ENCODE measurements at places on chromosomes 3 and 15.

DNA sequence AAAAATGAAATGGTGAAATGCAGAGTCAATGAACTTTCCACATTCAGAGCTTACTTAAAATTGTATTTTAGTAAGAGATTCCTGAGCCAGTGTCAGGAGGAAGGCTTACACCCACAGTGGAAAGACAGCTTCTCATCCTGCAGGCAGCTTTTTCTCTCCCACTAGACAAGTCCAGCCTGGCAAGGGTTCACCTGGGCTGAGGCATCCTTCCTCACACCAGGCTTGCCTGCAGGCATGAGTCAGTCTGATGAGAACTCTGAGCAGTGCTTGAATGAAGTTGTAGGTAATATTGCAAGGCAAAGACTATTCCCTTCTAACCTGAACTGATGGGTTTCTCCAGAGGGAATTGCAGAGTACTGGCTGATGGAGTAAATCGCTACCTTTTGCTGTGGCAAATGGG is 3.1 kb downstream of the CCR4 start:
- no peak for DNase-seq

DNA sequence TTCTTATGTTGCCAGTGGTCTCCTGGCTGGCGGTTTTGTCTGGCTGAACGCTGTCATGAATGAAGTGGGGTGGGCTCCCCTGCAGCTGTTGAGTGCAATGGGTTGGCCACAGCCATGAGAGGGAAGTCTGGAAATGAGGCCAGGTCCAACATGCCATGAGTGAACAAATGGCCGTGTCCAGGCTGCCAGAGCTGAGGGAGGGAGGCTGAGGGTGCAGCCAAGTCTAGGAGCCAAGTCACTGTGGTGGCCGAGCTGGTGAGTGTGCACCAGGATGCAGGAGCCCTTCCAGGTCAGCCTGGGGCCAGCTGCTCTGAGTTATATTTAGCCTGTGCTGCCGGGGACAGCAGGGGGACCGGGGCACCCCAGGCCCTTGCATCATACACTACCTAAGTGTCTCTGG is 24.7 kb upstream of the PRR23E start:
- DNase-seq, result no peak

DNA sequence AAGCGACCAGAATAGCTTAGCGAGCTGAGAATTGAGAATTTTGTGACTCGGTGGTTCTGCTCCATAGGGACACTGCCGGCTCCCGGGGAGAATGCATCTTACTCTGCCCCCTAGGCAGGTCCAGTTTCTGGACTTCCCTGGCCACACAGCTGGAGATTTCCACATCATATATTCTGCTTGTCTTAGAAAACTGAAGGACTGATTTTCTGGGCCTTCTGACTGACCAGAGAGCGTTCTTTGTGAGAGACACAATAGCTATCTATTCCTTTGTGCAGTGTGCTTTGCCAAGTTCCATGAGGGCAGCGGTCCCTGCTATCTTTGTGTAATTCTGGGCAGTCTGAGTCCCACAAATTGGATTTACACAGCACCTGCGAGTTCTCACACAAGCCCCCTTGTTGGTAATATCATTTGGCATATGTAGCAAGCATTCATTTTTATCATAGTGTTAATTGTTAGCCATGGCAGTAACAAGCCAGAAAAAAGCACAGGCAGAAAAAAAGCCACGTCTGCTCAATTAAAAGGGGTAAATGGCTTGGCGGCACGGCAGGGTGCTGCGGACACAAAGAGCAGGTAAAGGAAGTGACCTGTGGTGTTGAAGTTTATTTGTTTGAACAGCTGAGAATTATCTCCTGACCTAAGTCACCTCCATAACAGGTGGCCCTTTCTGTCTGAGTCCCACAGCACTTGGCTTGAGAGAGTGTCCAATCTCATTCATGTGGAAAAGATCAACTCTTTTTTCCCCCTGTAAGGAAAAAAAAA is 688.7 kb downstream of the TUSC7 start:
- no peak for DNase-seq

DNA sequence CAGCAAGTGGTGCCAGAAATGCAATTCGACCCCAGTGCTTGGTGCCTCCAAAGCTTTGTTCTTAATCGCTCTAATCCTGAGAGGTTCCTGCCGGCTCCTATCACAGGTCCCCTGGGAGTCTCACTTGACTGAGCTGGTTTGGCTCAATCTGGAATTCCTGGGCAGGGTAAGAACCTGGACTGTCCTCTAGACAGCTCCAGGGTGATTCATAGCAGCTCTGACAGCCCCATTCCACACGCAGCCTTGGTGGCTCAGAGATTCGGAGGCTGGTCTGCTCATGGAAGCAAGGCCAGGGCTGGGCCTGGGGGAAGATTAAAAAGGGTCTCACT is 37.9 kb downstream of the MYO5C start:
- peak; percentile 40 for DNase-seq

- no peak for DNase-seq
Observed at GRCh38 chr15:63968700-63969099, 77.6 kb downstream of the DAPK2 start.

DNA sequence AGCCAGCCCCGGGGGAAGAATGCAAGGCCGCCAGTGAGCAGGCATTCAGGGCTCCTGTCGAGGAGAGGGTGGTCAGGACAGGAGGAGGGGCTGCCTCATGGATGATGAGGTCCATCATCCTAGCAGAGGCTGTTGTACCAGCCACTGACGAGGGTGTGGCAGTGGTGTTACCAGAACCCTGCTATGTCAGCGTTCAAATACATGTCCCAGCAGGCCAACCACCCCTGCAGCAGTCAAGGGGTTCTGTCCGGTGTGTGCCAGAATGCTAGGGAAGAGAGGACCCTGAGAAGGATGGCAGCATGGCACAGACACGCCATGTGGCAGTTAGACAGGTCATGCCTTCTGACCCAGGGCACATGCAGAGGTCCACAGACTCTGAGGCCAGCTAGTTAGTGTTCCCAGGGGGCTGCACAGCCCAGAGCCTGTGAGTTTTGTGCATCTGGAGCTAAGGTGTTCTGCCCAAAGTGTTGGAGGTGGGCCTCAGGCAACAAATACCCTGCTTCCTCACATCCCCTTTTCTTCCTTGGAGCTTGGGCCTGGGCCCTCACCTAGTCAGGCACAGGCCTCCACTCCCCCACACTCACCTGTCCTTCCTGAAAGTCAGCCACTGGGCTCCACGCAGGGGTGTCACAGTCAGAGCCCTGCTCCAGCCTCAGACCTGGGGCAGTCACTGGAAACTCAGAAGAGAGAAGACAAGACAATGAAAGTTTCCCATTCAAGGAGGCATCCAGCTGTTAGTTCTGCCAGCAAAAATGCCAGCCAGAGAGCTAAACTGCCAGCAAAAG is 7.8 kb downstream of the PAK6 start:
- no peak for DNase-seq

DNA sequence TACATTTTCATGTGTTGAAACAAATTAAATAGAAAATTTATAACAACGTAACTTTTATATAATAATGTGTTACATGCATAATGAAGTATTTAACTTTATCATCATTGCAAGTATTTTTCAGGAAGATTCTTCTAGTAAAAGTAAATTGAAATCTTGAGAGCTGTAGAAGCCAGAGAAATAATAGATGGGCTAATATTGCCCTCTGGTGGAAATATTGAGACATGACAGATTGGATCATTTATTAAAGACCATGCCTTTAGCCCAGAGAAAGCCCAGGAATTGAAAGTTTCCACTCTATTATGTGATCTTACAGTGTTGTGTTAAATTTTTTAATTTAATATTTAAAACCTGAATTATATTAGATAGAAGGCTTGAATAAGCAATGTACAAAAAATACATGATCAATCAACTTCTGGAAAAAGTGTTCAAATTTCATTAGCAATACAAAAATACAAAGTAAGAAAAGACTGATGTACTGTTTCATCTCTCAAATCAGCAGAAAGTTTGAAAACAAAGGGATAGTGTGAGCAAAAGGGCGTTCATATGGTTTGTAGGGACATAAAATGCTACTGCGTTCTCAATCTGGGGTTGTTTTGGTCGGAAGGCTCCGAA is 52.7 kb upstream of the SPTSSB start:
- DNase-seq, result peak; percentile 65

DNA sequence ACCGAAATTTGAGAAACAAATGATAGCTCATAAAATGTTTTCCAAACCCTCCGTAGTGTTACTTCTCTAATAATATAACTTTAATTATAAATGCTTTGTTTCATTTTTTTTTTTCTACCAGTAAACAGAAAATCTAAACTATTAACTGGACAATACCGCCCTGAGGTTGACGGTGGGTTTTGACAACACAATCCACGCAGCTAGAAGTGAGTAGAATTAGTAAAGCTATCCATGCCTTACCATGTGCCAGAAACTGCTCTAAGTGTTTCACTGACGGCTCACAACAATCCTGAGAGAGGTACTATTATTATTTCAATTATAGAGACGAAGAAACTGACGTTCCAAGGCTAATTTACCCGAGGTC is 410 bp downstream of the NDUFAF1 start:
- no peak for DNase-seq

DNA sequence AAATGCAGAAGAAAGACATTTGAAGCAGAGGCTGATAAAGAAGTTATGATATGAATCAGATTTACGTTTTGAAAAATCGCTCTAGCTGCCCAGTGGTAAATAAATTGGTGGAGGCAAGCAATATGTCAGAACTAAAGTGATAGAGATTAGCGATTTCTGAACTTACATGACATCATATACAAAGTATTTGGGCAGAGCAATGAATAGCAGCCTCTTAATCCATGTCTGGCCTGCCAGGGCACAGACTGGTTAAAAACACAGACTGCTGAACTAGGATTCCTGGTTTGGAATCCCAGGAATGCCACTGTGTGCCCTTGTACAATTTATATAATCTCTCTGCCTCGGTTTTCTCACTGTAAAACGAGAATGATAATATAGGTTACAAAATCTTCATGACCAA is 243.1 kb upstream of the SETMAR start:
- DNase-seq, result no peak

- DNase-seq, result no peak
Observed at GRCh38 chr15:86115145-86115801, 35.6 kb downstream of the AGBL1 start.

- peak; percentile 41 for DNase-seq
Observed at GRCh38 chr3:152497457-152497856, 228.7 kb downstream of the MBNL1 start.

DNA sequence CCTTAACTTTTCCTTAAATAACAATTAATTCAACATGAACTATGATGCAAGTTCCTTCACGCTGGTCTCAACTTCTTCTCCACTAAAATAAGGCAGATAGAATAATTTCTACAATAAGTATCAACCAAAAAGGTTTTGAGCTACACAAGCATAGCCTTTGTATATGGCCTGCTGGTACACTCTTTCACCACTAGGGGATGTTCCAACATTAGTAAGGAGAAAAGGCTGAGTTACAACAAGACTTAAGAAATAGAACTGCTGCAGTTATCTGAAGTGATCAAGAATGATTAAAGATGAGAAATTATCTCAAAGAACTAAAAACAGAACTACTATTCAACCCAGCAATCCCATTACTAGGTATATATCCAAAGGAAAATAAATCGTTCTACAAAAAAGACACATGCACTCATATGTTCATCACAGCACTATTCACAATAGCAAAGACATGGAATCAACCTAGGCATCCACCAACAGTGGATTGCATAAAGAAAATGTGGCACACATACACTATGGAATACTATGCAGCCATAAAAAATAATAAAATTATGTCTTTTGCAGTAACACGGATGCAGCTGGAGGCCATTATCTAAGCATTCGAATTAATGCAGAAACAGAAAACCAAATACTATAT is 14.4 kb downstream of the ATP13A3 start:
- DNase-seq, result peak; percentile 84

- no peak for DNase-seq
Observed at GRCh38 chr3:12165909-12166308, 7.2 kb upstream of the TIMP4 start.

DNA sequence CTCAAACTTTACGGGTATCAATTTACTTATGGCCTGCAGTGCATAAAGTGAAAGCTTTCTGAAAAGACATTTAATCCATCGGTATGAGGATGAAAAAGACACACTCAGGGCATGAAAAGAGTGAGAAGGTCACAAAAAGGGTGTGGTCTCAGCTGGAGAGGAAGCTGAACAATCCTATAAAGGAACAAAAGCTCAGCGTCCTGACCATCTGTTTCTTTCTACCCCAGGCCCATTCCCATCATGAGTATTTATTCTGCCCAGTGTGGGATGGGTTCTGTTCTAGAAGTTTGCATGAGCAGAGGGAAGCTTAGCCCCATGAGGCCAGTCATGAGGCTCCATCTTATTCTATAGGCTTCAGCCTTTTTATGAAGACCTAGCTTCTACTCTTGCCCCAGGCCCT is 144.6 kb downstream of the LPP start:
- DNase-seq, result peak; percentile 33

DNA sequence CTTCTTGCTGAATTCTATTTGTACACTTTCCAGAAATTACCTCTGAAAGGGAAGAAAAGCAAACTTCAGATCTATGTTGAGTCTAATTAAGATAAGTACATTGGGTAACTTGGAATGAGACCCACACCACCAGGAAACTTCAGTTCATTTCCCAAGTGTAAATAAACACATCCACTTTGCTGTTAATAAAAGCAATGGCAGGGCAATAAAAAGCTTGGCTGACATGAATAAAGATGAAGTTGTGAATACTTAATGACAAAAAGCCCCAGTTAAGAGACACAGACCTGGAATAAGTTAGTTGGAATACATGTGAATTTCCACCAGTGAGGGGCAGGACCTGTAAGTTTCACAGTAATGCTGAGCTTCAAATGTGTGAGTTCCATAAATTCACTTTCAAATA is 83.3 kb downstream of the MEX3B start:
- no peak for DNase-seq

GRCh38 chr3:121803771-121804320 is 31.0 kb downstream of the IQCB1 start:
- DNase-seq, result no peak

- no peak for DNase-seq
Observed at GRCh38 chr15:71485094-71485693, 325.2 kb upstream of the NR2E3 start.

- no peak for DNase-seq
Observed at GRCh38 chr3:169479314-169479939, 184.1 kb downstream of the MECOM start.

DNA sequence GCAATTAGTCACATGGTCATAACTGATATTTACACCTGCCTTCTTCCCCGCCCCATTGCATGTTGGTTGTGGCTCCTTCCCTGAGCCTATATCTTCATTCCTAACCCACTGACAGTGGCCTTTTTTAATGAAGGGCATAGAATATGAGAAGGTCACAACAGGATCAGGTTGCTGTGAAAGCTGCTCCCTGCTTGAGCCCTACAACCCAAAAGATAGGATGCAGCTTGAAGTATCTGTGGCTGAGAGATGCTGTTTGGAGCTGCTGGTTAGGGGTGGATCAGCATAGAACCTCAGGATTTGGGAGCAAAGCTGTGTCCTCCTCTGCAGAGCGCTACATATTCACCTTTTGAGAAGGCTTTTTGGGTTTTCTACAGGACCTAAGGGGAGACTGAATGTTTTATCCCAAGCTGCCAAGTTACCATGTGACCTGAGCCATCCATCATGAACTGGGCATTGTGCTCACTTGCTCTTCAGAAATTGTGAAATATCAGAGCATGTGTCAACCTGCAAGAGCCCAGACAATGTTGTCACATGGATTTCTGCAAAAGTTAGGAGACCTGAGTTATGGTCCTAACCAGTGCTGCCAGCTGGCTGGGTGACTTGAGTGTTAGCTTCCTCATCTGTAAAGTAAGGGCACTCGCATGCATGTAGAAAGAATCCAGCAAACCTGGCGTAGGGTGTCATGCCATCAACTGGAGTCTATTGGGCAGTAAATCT is 49.8 kb upstream of the ARL8B start:
- no peak for DNase-seq
